Skin of body (tissue), 3 donors: ENCODE measurements at places on chromosomes 1 and 21. TPM values are rescaled to one million over a fixed set of nuclear protein-coding genes. Genes with fewer than 3 reads are reported as not detected.

GRCh38 chr1:50080904-50081586, 27.7 kb upstream of the ELAVL4 start:
- no peak for DNase-seq

GRCh38 chr1:66313429-66313828, 220.5 kb upstream of the SGIP1 start:
- DNase-seq: peak; percentile 80

DNA sequence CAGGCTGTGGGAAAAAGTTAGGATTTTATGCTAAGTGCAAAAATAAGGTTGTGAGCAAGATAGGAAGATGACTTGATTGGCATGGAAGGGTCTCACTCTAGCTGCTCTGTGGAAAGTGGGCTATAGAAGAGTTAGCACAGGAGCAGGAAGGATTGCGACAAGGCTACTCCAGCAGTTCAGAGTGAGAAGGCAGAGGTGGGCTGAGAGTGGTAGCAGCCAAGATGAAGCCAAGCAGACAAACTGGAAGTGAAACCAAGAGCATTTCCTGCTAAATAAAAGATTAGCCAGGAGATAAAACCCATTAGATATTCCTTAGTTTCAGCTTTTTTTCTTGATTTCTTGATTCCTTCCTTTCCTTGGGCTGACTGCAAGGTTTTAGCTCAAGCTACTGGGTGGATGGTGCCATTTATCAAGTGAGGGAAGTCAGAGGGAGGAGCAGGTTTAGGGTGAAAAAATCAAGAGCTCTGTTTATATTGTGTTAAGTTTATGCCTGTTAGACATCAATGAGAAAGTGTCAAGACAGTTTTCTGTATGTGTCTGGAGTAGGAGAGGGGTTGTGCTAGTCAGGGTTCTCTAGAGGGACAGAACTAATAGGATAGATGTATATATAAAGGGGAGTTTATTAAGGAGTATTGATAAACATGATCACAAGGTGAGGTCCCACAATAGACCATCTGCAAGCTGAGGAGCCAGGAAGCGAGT, 33.1 kb upstream of the ZNF644 start:
- no peak for DNase-seq

- DNase-seq: no peak
Measured at GRCh38 chr1:235295902-235296350, 32.1 kb downstream of the ARID4B start.

- no peak for DNase-seq
Measured at GRCh38 chr1:220708936-220709801, 19.0 kb downstream of the C1orf115 start.

DNA sequence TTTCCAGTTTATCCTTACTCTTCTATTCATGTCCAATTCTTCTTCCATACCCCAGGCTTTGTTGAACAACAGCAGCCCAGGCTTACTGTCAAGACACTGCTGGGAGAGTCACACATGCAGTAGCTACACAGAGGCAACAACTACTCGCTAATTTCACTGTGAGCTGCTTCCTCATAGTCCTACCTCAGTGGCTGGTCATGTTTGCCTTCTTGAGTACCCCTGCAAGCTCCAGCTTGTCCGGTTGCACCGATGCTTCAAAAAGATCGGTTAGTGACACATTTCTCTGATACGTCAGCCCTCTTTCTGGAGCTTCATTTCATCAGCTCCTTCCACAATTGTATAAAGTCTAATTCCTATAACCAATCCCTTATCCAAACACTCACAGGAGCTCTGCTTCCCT, 246.7 kb upstream of the NFIA start:
- DNase-seq: no peak

DNA sequence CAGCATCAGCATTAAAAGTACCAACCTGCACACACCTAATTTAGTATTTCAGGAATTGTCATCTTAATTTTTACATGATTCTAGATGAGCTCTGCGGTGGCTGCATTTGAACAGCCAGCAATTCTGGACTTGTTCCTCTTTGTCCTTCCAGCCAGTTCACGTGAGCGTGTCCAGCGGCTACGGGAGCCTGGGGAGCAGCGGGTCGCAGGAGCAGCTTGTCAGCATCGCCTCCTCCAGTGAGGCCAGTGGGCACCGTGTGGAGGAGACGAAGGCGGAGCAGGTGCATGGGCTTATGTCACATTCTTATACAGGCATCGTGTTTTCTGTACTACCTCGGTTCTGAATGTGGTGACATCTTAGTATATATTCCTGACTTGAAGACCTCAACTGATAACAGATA, 25.7 kb downstream of the PER3 start:
- DNase-seq: no peak

DNA sequence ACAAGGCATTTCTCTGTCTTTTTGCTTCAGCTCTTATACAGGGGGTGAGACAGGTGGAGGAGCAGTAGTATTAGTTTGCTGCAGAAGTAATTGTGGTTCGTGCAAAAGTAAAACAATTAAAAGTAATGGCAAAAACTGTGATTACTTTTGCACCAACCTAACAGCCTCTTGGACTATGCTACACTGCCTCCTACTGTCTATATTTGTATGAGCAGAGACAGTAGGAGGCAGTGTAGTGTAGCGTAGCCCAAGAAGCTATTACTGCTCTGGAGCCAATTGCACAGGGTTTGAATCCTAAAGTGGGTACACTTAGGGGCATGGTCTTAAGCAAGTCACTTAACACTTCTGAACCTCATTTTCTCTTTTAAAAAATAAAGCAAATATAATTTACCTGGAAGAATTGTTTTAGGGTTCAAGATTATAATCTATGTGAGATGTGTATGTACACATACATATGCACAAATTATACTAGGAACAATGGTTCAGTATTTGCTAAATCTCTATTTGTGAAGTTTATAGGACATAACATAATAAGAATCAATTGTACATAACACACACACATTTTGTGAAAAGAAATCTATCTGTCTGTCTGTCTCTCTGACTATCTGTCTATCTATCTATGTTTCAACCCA, 103.8 kb downstream of the BRINP3 start:
- DNase-seq: no peak

DNA sequence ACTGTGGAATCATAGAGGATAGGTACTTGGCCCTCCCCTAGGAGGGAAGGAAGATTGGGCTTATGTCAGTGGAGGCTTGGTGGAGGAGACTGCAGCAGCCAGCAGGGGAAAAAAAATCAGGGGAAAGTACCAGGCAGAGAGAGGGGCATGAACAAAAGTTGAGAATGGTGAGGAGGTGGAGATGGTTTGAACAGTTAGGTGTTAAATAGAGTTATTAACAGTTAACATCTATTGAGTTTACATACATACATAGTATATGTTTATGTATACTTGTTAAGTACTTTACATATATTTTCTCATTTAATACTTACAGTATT, 136.5 kb upstream of the HNRNPU start:
- DNase-seq: no peak

- DNase-seq: no peak
Measured at GRCh38 chr1:178122283-178122682, 28.4 kb downstream of the RASAL2 start.

Gene S100A6
- 161 TPM for total RNA-seq

Gene OR2M3
- not detected for total RNA-seq

Gene PRXL2B
- 7.3 TPM for total RNA-seq

Gene HTR6
- total RNA-seq: not detected

Gene PDC
- total RNA-seq: not detected

Gene EDARADD
- 3.0 TPM for total RNA-seq
